Mesenchymal stem cell (in vitro differentiated cells and primary cell): ENCODE measurements at places on chromosomes 11 and 22.

GRCh38 chr22:39170825-39171622 is 18.5 kb upstream of the CBX7 start:
- DNase-seq, result peak; percentile 71

DNA sequence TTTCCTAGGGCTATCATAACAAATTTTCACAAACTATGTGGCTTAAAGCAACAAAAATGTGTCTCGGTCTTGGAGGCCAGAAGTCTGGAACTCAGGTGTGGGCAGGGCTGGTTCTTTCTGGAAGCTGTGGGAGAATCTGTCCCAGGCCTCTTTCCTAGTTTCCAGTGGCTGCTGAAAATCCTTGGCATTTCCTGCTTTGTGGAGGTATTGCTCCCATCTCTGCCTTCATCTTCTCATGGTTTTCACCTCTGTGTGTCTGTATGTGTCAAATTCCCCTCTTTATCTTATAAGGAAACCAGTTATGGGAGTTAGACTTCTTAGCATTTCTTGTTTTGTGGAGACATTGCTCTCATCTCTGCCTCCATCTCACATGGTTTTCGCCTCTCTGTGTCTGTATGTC is 130.4 kb upstream of the PLET1 start:
- DNase-seq, result no peak

DNA sequence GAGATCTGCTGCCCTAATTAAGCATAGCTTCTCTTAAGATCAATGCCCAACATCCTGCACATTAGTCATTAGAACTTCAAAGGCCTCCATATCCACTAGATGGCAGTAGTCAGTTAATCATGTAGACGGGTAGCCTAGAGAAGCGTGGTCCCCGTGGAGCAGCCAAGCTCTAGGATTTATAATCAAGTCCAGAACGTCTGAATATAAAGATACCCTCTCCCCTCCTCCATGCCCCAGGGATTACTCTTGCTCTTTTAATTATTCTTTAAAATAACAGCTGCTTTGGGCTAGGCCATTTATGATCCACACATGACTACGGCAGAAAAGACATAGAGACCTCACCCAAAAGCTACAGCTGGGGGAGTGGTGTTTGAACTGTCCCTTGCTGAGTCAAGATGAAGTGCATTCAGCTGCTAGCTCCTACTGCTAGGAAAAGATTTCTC is 327.6 kb upstream of the PLET1 start:
- peak; percentile 88 for DNase-seq

DNA sequence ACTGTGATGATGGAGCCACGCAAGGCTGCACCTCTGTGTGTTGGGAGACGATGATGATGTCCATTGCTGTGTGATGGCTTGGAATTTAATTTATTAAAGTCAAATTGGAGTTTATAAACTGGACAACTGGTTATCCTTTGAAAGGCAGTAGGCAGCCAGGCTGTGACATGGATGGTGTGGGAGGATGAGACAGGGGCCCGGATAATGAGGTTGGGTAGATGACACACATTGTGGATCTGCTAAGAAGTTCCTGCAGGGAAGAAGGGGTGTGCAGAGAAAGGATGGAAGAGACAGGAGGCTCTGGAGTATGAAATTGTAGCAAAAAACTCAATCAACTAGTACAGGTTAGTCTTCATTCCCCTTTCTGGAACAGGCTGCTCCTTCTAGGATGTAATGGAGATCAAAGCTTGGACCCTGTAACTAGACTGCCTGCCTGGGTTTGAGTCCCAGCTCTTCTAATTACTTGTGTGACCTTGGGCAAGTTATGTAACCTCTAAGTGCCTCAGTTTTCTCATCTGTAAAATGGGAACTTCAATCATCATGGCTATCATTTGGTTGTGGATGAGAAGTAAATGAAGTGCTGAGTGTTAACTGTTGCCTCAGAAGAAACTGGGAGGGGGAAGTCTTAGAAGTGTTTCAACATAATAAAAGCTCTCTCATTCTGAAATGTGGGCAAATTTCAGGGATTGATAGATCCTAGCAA is 4.2 kb upstream of the HINFP start:
- DNase-seq, result no peak

DNA sequence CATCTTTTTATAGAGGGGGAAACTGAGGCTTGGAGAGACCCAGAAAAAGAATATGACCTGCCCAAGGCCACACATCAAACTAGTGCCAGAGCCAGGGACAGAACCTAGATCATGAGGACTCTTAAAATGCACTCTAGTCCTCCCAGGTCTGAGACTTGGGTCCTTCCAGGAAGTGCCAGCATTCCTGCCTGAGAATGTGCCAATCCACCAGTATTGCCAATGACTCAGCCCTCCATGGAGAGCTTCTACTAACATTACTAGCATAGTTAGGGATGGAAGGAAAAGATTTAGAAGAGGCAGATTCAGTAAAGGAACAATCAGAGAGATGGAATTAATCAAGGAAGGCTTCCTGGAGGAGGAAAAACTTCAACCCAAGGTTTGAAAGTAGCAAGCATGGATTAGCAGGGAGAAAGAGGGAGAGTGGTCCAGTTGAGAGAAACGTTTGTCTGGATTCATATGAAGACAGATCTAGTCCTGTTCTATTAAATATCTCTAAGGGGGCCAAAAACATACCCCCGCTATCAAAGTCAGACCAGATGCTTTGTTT is 20.1 kb upstream of the SMIM35 start:
- DNase-seq, result no peak

DNA sequence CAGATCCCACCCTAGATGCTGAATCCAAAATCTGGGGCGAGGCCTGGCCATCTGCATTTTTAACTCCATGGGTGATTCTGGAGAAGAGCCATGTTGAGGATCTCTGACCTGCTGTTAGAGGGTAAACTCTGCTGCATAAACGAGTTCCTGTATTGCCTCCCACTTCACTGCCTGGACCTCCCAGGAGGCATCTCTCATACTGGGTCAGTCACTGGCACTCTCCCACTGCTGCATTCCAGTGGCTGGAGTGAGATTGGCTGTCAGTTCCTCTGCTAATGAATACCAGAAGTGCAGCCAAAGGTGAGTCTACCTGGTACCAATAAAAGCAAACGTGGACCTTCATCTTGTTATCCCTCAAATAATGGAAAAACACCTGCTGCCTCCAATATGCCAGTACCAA is 10.3 kb downstream of the POLDIP3 start:
- no peak for DNase-seq

GRCh38 chr11:77038825-77039326 is 4.7 kb downstream of the B3GNT6 start:
- DNase-seq, result no peak

DNA sequence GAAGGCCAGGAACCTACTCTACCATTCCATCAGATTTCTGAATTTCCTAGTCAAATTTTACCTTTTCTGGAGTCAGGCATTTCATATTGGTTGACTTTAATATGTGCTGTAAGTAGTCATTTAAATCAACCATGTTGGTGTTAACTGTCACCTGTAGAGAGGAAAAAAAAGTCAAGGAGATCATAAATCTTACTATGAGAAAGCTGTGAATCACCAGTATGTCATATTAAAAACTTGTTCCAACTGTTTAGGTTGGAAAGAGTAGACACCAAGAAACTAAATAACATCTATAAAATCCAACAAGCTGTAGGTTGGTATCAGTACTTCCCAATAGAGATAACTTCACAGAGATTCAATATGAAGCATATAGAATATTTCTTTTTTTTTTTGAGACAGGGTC is 39.5 kb downstream of the COPB1 start:
- DNase-seq, result no peak

- DNase-seq, result no peak
Measured at GRCh38 chr11:86849679-86850078, 49.3 kb downstream of the PRSS23 start.

DNA sequence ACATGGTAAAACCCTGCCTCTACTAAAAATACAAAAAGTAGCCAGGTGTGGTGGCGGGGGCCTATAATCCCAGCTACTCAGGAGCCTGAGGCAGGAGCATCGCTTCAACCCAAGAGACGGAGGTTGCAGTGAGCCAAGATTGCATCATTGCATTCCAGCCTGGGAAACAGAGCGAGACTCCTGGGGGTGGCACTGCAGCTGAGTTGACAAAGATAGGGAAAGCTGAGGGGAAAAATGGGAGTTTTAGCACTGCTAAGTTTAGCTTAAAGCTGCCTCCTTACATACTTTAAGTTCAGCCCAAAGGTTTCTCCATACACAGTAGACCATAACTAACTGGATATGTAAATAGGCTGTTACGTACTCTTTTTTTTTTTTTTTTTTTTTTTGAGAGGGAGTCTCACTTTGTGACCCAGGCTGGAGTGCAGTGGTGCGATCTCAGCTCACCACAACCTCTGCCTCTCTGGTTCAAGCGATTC is 9.0 kb upstream of the USP28 start:
- DNase-seq, result peak; percentile 50

DNA sequence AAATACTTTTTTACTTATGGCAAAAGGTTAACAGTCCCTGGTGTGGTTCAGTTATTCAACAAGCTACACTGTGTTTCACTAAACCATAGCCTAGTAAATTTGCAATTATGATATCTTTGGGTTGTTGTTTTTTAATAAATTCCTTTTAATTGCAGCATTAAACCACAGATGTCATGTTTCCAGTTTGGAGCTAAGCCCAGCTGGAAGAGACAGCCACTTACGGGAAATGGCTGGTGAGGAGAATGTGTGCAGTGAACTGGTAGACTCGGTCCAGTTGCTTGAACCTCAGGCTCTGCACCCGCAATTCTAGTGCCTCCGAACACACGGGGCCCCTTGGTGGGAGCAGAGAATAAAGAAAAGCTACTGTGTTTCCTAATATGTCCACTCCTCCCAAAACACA is 70.8 kb downstream of the WNT11 start:
- no peak for DNase-seq

DNA sequence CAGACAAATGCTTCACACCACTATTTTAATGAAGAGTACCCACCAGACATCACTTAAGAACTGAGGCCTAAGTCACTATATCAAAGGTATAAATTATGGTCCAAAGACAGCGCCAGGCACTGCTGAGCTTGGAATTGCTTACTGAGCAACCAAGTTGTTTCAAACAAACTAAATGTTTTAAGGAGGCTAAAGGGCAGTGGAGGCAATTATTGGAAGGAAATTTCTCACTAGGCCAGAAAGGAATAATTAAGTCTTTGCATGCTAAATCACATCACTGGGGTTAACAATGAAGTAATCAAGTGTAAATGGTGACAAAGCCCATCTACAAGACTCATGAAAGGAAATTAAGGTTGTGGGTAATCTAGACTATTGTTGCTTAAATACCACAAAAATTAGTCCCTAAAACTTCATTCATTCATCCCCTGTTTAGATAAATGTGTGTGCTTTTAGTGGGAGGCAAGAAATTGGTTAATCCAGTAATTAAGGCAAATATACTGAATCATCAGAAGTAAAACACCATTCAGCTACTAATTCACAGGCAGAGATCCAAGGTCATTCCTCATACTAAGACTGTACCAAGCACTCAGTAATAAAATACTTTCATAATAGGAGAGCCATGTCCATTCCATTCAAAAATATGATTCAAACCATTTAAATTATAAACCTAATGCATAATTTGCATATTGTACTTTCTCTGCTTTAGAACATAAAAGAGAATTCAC is 21.2 kb downstream of the LGR4 start:
- DNase-seq, result no peak

DNA sequence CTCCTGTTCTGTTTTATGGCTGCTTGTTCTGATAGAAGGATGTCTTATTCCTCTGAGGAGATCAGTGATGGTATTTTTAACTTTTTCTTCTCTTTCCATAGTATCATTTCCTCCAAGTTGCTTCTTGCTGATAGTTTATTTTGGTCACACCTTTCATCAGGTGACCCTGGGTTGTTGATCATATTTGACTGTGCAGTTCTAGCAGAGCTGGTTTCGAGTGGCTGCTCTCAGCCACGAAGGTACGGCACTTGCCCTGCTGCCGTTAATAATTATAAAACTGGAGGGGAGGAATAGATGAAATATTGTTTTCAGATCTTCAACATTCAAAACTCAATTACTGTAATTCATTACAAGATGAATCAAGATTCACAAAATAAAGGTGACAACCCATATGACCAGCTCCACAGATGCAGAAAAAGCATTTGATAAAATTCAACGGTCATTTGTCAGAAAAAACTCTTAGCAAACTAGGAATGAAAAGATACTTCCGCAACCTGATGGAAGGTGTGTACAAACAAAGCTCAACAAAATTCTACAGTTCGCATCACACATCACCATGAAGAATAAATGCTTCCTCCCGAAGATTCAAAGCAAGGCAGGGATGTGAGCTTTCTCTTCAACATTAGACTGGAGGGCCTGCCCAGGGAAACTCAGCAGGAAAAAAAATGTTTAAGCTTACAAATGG is 59.2 kb upstream of the RTL6 start:
- no peak for DNase-seq

DNA sequence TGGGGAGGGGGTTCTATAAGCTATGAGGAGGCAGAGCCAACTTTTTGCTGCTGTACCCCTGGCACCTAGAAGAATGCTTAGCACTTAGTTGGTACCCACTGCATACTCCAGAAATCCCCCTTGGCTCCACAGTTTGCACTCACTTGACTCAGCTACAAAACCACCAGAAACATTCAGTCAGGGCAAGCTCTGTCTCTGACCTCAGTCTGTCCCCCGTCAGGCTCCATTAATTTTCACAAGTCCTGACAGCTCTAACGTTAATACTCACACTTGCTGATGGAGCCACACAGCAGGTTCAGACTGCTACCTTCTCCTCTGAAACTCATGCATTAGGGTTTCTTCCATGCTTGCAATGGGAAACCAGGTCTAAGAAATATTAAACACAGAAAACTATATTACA is 81.7 kb downstream of the MPPED2 start:
- DNase-seq, result no peak

GRCh38 chr11:96361778-96362177 is 18.8 kb upstream of the MAML2 start:
- no peak for DNase-seq

- DNase-seq, result no peak
Measured at GRCh38 chr11:27367881-27368280, 4.9 kb upstream of the CCDC34 start.

GRCh38 chr11:72587696-72588095 is 86.5 kb downstream of the PDE2A start:
- DNase-seq, result no peak

DNA sequence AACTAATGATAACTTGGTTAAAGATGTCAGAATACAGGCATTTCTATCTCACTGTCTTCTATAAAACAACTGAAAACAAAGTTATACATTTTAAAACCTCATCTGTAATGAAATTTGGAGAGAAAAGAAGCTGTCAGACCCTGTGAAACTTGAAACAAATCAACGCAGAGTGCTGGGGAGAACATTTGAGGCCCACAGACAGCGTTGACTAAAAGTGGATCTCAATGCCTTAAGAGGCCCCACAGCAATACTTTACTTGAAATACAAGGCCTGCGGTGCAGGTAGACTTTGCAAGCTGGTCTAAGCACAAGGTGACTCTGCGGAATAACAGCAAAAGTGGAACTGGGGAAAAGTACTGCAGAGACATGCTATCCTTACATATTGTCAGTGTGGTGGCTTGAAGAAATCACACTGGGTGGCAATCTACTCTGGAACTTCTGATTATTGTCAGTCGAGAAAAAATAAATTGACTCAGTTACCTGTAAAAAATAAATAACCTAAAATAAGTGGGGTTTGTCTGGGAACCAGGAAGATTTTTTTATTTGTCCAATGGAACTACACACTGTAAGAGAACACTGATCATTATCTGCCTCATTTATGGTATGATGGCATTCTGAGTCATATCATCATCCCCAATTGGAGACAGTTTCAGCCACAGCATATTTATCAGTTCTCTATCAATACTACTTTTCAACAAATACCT is 138.9 kb downstream of the LUZP2 start:
- peak; percentile 6 for DNase-seq

GRCh38 chr11:66970371-66970806 is 4.7 kb upstream of the C11orf86 start:
- DNase-seq, result no peak

GRCh38 chr22:46908641-46909107 is 146.2 kb downstream of the TBC1D22A start:
- no peak for DNase-seq
